ENCODE measurements at places on chromosomes 1 and 21.

- DNase-seq = no peak
Measured at GRCh38 chr1:11061652-11062365, 2.0 kb upstream of the SRM start.

DNA sequence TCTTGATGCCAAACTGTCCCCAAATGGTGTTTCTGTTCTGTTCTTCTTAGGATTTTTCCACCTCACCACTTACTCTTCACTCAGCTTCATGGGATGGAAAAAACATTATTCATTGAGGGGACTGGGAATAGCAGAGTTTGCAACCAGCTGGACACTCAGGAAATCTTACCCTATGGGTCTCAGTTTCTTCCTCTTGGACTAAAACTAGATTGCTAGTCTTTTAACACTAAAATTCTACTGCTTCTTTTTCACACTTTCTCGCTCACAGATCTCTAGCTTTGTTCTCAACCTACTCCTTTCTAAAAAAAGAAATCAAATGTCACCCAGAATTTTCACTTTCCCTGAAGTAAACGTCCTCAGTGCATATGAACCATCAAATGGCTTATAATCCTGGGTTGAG, 4.8 kb downstream of the KMO start:
- DNase-seq = no peak

DNA sequence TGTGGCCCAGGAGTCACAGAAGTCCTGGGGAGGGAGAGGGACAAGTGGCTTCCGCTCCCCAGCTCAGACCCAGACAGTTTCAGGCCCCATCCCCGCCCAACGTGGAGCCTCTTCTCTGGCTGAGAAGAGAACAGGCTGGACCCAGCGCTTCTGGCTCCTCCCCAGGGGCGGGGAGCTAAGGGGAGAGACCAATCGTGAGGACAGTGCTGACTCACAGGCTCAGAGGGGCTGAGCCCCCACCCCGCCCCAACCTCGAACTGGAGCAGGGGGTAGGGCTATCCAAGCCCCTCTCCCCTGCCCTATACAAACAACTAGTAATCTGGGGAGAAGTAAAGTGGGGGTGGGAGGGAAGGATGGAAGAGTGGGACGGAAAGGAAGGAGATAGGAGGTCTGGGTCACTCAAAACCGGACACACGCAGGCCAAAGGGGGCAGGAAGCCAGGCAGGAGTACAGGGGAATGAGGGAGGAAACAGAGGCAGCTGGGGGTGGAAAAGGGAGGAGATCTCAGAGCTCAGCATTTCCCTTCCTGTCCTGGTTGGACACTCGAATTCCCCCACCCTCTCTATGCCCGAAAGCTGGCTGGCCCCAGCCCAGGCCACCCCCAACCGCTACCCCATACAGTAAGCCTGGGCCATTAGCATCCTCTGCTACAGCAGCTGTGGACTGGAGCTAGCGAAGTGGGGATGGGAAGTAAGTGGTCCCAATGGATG, at the start of gene SHC1:
SHC1 (minus strand) TSS at position 117 of the 710 bp plus-strand sequence. CDS start 221 bp downstream, outside the sequence.
- DNase-seq = no peak

DNA sequence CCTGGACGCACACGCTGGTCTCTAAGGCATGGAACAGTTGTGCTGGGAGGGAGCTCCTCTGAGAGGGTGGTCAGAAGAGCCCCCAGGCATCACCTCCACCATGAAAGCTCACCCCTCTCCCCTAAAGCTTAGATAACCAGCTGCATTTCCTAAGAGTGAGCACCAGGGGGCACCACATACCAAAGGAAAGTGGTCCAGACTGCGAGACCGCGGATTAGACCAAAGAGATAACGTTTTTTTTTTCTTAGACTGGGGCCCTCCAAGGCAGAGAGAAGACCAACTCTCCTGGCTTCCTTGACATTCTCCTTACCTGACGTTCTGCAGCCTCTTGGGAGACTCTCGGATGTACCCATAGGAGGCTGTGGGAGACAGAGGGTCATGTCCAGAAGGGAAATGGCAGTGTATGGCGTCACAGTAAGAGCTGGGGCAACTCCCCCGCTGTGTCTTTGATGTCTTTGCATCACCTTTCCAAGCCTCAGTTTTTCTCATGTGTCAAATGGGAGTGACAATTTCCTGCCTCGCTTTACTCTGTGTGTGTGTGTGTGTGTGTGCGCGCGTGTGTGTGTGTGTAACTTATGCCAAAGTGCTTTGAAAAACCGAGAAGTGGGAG, 12.3 kb upstream of the IFNLR1 start:
- DNase-seq = peak; percentile 52

- peak; percentile 54 for DNase-seq
Measured at GRCh38 chr1:26744075-26744959, 43.4 kb upstream of the PIGV start.

DNA sequence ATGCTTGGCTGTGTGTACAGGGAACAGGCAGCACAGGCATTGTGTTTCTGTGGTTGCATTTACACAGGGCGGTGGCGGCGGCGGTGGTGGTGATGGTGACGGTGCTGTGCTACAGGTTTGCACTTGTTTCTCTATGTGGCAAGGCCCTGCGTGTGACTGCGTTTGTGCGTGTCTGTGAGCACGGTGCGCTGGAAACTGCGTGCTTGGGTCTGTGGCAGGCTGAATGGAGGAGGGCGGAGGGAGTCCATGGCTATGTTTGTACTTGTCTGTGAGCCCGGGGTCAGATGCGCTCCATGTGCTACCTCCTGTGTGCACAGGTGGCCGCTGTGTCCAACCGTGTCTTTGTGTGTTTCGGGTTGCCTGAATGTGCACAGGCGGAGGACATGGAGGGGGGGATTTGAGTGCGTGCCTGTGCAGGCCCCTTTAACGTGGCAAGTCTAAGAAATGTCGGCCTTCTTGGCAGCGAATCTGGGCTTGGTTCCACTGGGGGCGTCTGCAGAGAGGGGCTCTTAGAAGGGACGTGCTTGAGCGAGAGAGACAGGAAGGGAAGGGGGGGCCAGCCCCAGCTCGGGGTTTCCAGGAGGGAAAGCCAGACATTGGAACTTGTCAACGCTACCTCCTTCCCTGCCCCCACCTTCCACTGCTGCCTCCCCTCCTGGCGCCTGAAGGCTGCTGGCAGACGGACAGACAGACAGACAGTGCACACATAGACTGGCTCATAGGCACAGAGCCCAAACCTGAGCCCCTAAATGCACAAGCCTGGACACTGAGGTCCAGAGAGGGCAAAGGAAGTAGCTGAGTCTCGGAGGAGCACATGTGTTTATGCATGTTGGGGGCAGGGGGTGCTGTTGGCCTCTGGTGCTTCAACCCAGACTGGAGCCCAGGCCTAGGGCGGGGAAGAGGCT, 32.7 kb upstream of the WASF2 start:
- no peak for DNase-seq

DNA sequence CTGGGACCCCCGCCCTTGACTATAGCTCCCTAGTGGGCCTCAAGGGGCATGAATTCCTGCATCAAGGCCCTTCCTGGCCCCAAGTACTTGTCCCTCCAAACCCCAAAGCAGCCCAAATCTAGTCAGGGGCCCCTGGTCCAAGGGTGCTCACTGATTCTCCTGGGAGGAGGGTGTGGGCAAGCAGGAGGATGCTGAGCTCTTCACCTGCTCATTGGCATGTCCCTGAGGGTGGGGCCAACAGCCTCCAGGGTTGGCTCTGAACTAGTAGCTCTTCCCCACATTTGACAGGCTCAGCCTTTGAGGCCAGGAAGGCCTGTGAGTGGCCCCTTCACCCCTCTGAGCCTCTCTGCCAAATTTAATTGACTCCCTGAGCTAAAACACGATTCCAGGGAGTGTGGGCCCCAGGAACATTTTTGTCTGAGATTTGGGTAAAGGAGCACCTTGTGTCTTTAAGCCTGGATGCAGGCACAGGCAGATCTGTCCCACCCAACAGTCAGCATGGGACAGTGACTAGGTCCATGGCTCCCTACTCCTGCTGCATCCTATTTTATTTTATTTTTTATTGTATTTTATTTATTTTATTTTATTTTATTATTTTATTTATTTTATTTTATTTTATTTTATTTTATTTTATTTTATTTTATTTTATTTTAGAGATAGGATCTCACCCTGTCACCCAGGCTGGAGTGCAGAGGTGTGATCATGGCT, 11.0 kb upstream of the WNT9A start:
- no peak for DNase-seq

Data from stimulated activated CD8-positive, alpha-beta memory T cell treated with anti-CD3 and anti-CD28 coated beads, Interleukin-7, amount 100 ng/mL, for 1 hour (primary cell).